ENCODE measurements at places on chromosomes 7 and 10.

DNA sequence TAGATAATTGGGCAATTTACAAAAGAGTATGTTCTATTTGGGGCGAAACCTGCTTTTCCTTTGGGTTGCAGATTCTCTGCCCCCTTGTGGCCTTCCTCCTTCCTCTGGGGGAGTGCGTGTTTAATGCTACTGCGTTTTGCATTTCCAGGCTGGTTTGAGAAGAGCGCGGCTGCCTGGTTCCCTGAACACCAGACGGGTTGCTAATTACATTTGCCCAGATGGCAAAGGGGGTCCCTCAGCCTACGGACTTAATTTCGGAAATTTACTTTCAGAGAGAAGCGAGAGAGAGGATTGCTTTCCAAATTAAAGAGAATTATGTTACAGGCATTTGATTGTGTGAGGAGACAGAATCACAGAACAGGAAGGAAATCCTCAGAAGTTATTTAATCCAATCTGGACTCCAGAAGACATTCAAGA, 91.9 kb upstream of the JAZF1 start:
- peak; percentile 69 for DNase-seq

- no peak for DNase-seq
These were observed 18.9 kb downstream of the ZNF398 start for GRCh38 chr7:149166142-149166541.

- peak; percentile 52 for DNase-seq
These were observed 1.1 kb downstream of the SNX13 start for GRCh38 chr7:17939211-17939605.

DNA sequence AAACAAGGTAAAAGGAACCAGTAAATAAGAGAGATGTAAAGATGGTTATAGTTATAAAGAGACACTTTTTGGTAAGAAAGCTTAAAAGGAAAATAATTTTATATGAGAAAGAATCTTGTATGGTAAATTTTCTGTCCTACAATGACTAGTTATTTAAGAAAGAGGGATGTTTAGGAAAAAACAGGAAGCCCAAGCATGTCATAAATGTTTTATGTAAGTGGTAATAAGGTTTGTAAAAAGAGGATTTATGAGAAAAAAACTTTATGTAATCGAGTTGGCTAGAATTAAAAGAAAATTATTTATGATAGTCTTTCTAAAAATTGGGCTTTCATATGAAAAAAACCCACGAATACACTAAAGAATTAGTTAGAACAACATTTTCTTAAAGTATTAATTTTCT, 34.2 kb upstream of the CREB3L2 start:
- DNase-seq, result no peak

- DNase-seq, result no peak
These were observed 440 bp downstream of the CTNNA3 start for GRCh38 chr10:67695555-67695954.

DNA sequence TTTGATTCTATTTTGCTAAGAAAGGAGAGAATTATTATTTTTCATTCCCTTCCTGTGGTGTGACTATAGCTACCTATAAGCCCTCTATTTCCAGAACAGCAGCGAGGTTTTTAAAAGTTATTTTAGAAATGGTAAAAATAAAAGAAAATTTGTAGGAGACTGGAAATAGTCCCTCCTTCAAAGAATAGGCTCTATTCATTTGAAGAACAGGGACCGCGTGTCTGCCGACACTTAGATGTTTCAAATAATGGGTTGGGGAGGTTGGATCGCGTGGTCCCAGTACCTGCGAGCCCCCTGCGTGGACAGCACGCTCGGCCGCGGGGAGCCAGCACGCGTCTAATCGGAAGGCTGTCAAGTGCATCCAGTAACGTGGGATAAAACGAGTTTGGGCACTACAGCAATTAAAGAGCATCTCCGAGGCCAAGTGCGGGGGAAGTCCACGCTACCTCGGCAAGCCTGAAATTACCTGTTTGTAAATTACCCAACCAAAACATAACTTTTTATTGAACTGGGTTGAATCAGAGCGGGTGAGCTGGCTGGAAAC, 1.0 kb downstream of the CACNA2D1 start:
- DNase-seq, result peak; percentile 19

GRCh38 chr10:103125323-103126267, 67.5 kb downstream of the NT5C2 start:
- no peak for DNase-seq

- no peak for DNase-seq
These were observed 41.8 kb upstream of the MKI67 start for GRCh38 chr10:128167926-128168520.

GRCh38 chr7:44110719-44111635, 6.8 kb downstream of the AEBP1 start:
- DNase-seq, result no peak

DNA sequence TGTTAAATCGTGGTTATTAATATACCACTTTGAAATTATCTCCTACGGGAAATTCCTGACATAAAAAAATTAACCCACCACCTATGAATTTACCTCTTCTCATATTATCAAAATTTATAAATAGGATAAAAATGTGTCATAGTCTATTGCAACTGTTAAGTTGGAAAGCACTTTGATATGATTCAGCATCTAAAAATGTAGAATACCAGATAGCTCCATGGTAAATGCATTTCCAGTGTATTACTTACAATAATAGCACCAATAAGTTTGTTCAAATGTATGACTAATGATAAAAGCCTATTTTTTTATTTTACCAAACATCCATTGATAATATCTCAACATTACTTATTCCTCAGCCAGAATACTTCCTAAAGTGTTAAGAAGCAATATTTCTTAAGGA, 13.6 kb upstream of the KCND2 start:
- DNase-seq, result peak; percentile 70

- DNase-seq, result peak; percentile 69
These were observed 1120.6 kb downstream of the SORCS1 start for GRCh38 chr10:106043863-106044262.

DNA sequence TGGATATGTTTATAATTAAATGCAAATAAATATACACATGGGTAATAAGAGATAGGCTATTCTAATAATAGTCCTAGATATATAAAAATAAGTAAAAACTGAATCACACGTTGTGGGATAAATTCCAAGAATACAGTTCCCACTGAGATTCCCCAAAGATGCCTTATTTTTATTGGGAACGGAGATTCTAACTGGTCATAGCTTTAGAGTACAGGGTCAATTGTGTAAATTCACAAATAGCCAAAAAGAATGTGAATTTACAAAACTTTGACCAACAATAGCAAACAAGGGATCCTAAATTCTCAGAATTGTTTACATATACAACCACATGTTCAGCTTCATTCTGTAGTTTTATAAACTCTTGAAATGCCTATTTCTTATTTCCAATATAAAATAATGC, 65.0 kb downstream of the VSTM4 start:
- DNase-seq, result no peak
